ENCODE measurements at places on chromosomes 13 and 19. TPM values are rescaled to one million over a fixed set of nuclear protein-coding genes. Genes with fewer than 3 reads are reported as not detected.

GRCh38 chr13:94711561-94712286, 621 bp downstream of the SOX21 start:
- DNase-seq: peak; percentile 6
- H3K36me3 ChIP-seq: no peaks in the 10 kb centered on the region
- no peak overlapping the region for H3K27ac ChIP-seq
- H3K4me1 ChIP-seq: peaks cover 14% of the 10 kb centered on the region
- H3K27me3 ChIP-seq: peaks cover 43% of the 10 kb centered on the region

GRCh38 chr13:50428183-50428877, 413.1 kb downstream of the KCNRG start:
- H3K27ac ChIP-seq: peak overlapping the region; percentile 54
- H3K4me1 ChIP-seq: peaks cover 12% of the 10 kb centered on the region
- H3K27me3 ChIP-seq: no peaks in the 10 kb centered on the region
- DNase-seq: no peak
- H3K4me3 ChIP-seq: no peak overlapping the region

GRCh38 chr13:104949840-104950740, 1585.4 kb downstream of the EFNB2 start:
- no peak for DNase-seq
- no peak overlapping the region for H3K4me3 ChIP-seq
- no peaks in the 10 kb centered on the region for H3K4me1 ChIP-seq
- no peaks in the 10 kb centered on the region for H3K36me3 ChIP-seq

DNA sequence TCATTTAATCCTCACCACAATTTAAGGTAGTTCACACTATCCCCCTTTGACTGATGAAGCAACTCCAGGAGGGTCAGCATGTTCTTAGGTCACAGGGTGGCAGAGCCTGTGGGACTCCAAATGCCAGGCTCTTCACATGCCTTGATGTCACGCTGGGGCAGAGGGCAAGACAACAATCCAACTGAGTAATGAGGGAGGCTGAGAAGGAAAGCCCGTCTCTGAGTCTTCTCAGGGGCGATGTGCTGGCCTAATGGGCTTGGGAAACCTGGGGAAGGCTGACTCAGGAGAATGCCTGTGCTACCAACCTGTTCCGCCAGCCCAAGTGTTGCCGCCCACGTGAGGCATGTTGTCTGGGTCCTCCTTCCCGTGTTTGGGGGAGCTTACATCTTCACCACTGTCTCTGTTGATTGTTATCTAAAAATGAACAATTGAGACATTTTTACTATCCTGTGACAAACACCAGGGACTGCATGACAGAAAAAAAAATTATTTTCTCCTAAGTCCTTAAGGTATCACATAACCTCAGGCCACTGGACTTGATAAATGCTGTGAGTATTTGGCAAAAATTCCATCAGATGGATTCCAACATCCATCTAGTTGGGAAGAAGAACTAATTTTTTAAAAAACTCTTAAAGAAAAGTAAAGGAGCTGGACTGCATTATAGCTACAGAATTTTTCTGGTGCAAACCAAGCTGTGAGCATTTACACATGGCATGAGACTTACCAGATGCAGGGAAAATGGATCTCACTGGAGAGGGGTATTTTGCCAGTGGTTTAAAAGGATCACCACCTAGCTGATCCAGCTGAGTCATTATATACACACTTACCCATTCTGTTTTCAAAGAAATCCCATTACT, 157.5 kb downstream of the RGCC start:
- H3K27me3 ChIP-seq: no peaks in the 10 kb centered on the region
- no peak overlapping the region for H3K27ac ChIP-seq
- H3K4me3 ChIP-seq: no peak overlapping the region
- no peak for DNase-seq
- peaks cover 18% of the 10 kb centered on the region for H3K36me3 ChIP-seq

DNA sequence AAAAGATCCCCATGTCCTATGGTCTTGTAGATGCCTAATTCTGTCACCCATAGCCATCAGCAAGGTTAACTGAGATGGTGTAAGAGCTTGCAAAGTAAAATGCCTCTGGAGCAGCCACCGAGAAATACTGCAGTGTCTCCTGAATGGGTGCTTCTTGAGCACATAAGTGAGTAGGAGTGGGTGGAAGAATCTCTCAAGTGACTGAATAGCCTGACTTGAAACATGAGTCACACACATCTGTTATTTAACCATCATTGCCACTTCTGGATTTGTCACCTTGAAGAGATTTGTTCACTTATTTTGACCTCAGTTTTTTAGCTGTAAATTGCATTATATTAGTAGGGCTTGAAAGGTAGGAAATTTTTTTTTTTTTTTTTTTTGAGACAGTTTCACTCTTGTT, 2.3 kb downstream of the ZNF714 start:
- no peaks in the 10 kb centered on the region for H3K27me3 ChIP-seq
- peaks cover 2% of the 10 kb centered on the region for H3K4me1 ChIP-seq
- no peak overlapping the region for H3K27ac ChIP-seq
- H3K36me3 ChIP-seq: peaks cover 2% of the 10 kb centered on the region

DNA sequence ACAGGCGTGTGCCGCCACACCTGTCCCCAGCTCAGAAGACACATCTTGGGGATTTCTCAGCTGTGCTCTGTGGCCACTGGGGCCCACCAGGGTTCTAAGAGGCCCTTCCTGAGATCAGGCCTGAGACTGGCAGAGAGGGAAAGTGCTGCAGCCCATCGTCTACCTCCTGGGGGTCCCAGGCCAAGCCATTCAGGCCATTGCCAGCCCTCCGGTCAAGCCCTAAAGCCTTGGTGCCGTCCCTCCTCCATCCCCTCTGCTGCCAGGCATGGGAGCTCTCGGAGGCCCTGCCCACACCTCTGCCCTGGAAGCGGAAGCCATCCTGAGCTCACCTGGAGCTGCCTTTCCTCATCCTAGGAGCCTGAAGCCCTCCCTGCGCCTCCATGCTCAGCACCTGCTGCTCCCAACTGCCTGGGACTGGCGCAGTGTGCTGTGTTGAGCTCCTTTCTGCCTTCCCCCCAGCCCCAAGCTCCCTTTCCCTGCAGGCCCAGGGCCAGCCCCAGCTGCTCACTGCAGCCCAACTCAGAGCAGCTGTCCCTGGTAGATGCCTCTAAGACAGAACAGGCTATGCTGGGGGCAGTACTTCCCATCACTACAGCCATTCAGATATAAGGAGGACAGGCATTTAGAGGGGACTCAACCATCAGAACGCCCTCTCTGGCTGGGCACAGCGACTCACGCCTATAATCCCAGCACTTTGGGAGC, 2.9 kb downstream of the SLC7A9 start:
- H3K36me3 ChIP-seq: no peaks in the 10 kb centered on the region
- H3K4me3 ChIP-seq: no peak overlapping the region
- H3K4me1 ChIP-seq: no peaks in the 10 kb centered on the region
- H3K27ac ChIP-seq: no peak overlapping the region
- no peaks in the 10 kb centered on the region for H3K27me3 ChIP-seq

DNA sequence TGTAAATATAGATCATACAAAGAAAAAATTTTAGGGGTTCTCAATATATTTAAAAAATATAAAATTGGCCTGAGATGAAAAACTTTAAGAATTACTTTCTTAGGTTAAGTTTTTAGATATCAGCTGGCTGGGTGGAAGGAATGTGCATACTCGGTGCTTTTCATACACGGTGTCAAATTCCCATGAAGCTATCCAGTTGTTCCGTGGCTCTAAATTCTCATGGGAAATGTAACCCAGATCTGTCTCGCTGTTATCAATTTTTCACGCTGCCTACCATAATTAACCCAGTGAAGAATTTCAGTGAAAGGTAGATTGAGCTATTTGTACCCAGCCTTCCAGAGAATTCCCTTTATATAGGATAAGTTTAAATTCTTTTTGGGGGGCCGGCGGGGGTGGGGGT, 11.6 kb upstream of the ZNF835 start:
- H3K4me3 ChIP-seq: no peak overlapping the region
- no peaks in the 10 kb centered on the region for H3K36me3 ChIP-seq
- no peaks in the 10 kb centered on the region for H3K4me1 ChIP-seq
- no peak overlapping the region for H3K27ac ChIP-seq
- no peaks in the 10 kb centered on the region for H3K27me3 ChIP-seq
- no peak for DNase-seq

DNA sequence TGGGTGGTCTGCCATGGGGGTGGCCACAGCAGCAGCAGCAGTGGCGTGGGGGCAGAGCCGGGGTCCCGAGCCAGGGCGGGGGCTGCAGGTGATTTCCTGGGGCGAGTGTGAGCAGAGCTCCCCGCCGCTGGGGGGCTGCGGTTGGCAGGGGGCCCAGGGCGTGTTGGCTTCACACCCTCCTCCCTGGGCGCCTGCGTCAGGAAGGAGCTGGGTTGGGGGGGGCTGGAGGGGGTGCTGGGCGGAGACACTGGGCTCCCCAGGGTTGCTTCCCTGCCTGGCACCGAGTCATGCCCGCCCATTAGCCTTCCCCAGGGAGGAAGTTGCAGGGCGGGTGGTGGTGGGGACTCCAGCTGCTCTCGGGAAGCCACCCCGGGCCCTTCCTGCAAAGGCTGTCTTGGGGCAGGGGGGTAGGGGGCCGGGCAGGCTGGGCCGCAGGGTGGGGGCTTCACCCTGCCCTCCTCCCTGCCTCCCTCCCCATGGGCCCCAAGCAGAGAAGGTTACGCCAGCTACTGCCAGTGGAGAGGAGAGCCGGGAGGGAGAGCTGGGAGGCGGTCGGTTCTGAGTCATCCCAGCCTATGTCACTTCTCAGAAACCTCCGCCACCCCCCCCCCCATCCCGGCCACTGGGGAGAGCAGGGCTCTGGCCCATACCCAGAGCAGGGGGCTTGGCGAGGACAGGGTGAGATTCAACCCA, 4.6 kb downstream of the MIDN start:
- DNase-seq: peak; percentile 74
- H3K36me3 ChIP-seq: peaks cover 47% of the 10 kb centered on the region
- H3K27ac ChIP-seq: peak overlapping the region; percentile 99
- H3K4me1 ChIP-seq: peaks cover 65% of the 10 kb centered on the region
- no peaks in the 10 kb centered on the region for H3K27me3 ChIP-seq

CLN5 gene
- total RNA-seq: 12.0 TPM

ZNF540 gene
- total RNA-seq: 6.4 TPM

OR10H1 gene
- 0.12 TPM for total RNA-seq

Measured in natural killer cell (primary cell).